Foreskin keratinocyte (primary cell): ENCODE measurements at places on chromosomes 5 and 9. TPM values are rescaled to one million over a fixed set of nuclear protein-coding genes. Genes with fewer than 3 reads are reported as not detected.

Gene DNM1
- total RNA-seq: 0.74 and 1.4 TPM in 2 replicates

Gene ADAMTSL2
- total RNA-seq: not detected in 2 replicates

Gene TRAF1
- total RNA-seq: 0.78 and 0.99 TPM in 2 replicates

Gene FGD3
- 0.11 and 0.20 TPM in 2 replicates for total RNA-seq

Gene ZBTB34
- 3.9 and 4.3 TPM in 2 replicates for total RNA-seq

Gene FAM114A2
- total RNA-seq: 16.4 and 18.6 TPM in 2 replicates

Gene FAM78A
- total RNA-seq: 0.27 and 0.32 TPM in 2 replicates

Gene PCDHA3
- total RNA-seq: not detected in 2 replicates

Gene DHFR
- 38.5 and 47.9 TPM in 2 replicates for total RNA-seq

Gene UBQLN1
- 97.1 and 99.7 TPM in 2 replicates for total RNA-seq

Gene NIM1K
- 0.07 and 0.14 TPM in 2 replicates for total RNA-seq

Gene PLPP7
- total RNA-seq: not detected in 2 replicates

Gene HINT2
- 46.3 and 47.9 TPM in 2 replicates for total RNA-seq

Gene FST
- total RNA-seq: 307 and 529 TPM in 2 replicates

Gene CNTFR
- total RNA-seq: not detected in 2 replicates

Gene PPP3R2
- total RNA-seq: not detected in 2 replicates

Gene GRIA1
- 0.42 and 0.48 TPM in 2 replicates for total RNA-seq

Gene SH3RF2
- 37.1 and 40.7 TPM in 2 replicates for total RNA-seq
